ENCODE measurements at places on chromosomes 13 and 19. TPM values are rescaled to one million over a fixed set of nuclear protein-coding genes. Genes with fewer than 3 reads are reported as not detected.

- DNase-seq, result no peak
These were observed 61.5 kb downstream of the GJA3 start for GRCh38 chr13:20099319-20099718.

DNA sequence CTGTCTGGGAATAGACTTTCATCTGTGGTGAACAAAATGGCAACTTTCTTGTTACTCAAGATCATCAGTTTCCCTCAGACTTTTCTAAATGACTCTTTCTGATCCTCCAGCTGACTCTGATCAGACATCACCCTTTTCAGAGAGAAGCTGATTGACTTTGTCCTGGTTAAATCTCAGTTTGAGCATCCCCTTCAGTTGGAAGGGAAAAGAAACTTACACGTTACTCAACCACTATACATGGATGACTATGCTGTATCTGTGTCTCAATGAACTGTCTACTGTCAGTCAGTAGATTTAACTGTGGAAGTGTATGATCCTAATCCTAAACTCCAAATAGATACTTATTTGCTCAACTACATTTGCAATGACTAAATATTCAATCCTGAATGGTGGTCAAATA, 118.5 kb downstream of the NALCN start:
- no peak for DNase-seq

- no peak for DNase-seq
These were observed 81.7 kb upstream of the KLHL1 start for GRCh38 chr13:70189981-70190380.

GRCh38 chr19:40274585-40275544, 10.3 kb downstream of the AKT2 start:
- no peak for DNase-seq

DNA sequence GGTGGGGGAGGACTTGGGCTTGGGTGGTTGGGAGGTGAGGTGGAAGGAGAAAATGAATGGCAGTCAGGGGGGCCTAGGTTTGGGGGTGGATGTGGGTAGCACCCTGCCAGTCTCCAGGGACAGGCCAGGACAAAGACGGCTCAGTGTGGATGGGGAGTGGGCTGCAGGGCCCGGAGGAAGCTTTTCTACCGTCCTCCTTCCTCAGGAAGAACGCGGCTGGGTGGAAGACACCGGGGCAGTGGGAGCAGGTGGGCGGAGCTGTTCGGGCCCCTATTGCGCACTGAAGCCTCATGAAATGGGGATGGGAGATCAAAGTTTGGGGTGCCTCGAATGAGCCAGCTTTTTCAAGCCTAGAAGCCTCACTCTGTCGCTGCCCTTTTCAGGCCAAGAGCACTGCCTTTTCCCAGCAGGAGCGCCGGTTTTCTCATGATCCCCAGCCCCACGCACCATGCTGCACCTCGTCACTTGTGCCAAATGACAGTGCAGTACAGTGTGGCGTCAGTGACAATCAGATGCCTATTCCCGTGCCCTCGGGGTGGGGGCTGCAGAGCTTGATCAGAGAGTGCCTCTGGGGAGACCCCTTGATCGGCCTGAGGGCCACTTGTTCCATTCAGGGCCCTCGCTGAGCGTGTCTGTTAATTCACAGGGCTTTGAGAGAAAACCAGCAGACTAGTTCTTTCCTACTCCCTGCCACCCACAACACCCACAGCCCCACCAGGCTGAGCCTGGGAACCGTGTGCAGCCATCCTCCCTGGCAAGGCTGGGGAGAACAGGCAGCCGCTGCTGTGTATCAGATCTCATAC, 1.5 kb downstream of the CALM3 start:
- DNase-seq, result no peak

- no peak for DNase-seq
These were observed 346.5 kb downstream of the FOXO1 start for GRCh38 chr13:40319699-40320579.

DNA sequence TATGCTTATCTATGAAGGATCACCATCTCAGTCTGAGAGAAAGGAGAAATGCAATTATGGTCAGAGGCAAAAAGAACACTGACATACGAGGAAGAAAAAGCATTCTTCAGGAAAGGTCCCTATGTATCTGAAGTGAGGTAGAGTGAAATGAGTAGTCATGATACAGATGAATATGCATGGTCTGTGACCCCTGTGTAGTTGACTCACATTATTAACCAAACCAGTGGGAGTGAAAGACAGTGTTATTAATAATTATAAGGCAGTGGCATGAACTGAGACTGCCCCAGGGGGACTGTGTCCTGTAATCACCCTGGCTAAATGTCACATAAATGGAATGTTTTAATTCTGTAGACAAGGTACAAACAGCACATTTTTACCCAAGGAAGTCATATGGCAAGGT, 1320.2 kb upstream of the PCDH9 start:
- DNase-seq, result no peak

GRCh38 chr13:46170268-46170667, 11.7 kb downstream of the LCP1 start:
- DNase-seq, result no peak

GRCh38 chr19:43467730-43468129, 2.3 kb upstream of the LYPD3 start:
- no peak for DNase-seq

DNA sequence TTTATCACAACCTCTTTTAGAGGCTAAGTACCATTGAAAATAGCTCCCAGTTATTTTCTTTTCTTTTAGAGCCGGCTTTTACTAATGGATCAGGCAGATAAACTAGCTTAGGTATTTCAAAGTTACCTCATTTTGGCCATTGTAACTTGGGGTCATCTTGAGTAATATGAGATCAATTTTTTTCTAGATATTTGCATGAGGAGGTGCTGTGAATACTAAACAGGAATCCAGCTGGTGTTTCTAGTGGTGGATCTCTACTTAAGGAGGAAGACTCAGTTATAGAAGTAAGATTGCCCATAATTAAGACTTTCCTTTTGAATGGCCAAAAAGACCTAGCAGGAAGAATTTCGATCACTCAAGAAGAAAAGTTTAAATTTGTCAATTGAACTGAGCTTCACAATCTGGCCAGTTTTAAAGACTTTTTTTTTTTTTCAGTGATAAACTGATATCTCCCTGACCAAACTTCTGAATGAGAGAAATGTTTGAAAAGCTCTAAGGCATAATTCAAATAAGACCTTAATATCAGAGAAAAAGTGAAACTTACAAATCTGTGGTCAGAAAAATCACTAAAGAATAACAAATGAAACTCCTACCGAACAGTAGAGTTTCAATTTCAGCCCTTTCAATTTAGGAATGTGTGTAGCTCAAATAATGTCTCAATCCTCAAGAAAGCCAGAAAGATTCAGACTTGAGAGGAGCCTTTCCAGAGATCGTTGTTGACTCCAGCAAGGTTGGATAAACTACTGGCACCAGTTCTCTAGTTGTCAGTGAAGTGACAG, 11.6 kb upstream of the NAA16 start:
- no peak for DNase-seq

DNA sequence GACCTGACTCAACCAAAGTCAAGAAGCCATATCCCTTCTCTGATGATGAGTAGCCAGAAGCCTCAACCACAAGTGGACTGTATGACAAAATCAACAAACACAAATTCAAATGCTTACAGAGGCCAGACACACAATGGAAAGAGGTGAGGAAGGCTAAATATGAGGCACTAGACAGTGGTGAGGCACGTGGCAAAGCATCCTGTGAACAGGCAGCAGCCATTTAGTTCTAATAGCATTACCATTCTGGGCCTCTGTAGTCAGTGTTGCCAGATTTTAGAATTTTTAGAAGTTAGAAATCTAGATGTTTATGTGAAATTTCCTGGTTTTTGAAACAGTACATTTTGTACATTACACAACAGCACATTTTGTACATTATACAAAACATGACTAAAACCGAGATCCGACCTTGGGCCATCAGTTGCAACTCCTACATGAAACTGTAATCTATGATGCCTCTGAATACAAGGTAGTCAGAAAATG, 403.3 kb downstream of the COG6 start:
- DNase-seq, result no peak

DNA sequence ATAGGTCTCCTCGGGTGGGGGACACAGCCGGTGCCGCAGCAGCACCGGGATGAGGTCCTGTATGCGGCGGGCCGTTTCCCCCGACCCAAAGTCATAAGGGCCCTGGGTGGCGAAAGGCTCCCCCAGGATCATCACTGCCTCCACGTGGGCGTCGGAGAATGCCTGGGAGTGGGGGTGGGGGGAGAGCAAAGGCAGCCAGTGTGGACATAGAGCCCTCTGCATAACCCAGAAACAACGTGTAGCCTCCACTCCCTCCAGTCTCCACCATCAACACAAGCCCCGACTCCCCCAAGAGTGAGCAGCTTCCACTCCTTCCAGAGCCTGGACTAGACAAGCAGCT, 1.7 kb upstream of the NUMBL start:
- no peak for DNase-seq

GRCh38 chr19:1665565-1666047, 13.2 kb upstream of the TCF3 start:
- no peak for DNase-seq

Gene TEKTIP1
- total RNA-seq, result 2.2 TPM

Gene MBD3L2
- total RNA-seq, result not detected

Gene TRAPPC6A
- total RNA-seq, result 18.4 TPM

Gene MADCAM1
- 0.92 TPM for total RNA-seq

Data from lower lobe of right lung (tissue), 2 donors.